NCI-H187 (cell line): ENCODE measurements at places on chromosomes 2 and 18.

GRCh38 chr2:110097506-110098220, 18.0 kb downstream of the MALL start:
- no peak for DNase-seq

GRCh38 chr18:73891572-73892421, 255.8 kb downstream of the FBXO15 start:
- DNase-seq, result no peak

GRCh38 chr2:182391443-182391842, 35.4 kb downstream of the PDE1A start:
- no peak for DNase-seq

DNA sequence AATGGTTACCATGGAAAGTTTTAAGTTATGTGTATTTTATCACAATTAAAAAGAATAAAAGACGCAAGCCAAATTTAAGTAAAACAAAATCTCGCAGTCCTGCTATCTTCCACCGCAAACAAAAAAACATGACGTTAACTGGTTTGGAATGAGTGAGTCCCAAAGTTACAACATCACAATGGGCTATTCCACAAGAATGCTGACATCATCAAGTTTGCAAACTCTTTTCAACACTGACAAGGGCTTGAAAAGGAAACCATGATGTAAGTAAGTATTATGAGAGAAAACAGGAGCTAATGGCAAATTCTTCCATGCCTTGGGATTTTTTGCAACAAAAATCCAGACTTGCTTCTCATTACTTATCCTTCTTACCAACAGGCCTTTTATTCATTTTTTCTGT, 31.1 kb downstream of the SIGLEC15 start:
- no peak for DNase-seq

DNA sequence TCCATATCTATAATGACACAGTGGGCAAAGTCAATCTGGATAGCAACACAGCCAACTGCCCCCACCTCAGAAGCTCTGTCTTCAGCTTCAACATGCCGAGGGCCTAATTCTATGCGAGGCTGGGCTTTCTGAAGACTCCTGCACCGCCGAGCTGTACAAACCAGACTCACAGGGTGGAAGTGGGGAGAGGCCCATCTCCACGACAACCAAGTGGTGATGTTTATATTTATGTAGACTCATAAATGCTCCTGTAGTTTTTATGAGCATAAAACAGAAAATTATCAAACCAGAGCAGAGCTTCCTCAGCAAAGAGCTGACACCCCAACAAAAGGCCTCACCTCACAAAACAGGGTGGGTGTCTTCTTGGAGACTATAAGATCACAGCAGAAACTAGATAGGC, 77.0 kb upstream of the LGALSL start:
- DNase-seq, result no peak

- no peak for DNase-seq
Observed at GRCh38 chr18:22447792-22448191, 30.1 kb upstream of the CTAGE1 start.

- DNase-seq, result no peak
Observed at GRCh38 chr18:2515908-2516625, 55.2 kb downstream of the METTL4 start.

GRCh38 chr18:59057969-59058368, 81.7 kb upstream of the SEC11C start:
- no peak for DNase-seq

- no peak for DNase-seq
Observed at GRCh38 chr2:42132191-42132965, 36.8 kb upstream of the EML4 start.

- no peak for DNase-seq
Observed at GRCh38 chr2:169716238-169716886, 17.3 kb upstream of the KLHL23 start.

DNA sequence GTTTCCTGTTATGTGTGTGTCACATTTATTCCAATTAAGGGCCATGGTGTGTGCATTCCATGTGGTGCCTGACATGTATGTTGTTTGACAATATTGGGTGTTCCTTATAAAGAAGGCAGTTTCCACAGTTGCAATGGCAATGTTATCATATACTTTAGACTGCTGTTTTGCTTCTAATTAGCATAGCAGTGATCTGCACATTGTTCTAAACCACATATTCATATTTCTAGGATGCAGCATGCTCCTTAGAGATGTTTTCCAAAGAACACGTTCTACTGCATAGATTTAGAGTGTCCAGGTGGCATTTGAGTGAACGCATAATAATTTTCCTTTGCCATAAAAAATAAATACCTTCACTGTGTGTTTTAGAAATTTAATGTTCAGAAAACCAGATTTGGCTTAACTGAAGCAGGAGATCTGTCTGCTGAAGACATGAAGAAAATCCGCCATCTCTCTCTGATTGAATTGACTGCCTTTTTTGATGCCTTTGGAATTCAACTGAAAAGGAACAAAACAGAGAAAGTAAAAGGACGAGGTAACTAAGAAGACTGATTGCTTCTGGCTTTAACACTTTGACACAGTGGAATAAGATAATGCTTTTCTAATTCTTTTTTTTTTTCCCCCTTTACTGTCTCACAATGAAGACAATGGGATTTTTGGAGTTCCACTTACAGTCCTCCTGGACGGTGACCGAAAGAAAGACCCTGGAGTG, 143.7 kb downstream of the ARHGAP28 start:
- no peak for DNase-seq

DNA sequence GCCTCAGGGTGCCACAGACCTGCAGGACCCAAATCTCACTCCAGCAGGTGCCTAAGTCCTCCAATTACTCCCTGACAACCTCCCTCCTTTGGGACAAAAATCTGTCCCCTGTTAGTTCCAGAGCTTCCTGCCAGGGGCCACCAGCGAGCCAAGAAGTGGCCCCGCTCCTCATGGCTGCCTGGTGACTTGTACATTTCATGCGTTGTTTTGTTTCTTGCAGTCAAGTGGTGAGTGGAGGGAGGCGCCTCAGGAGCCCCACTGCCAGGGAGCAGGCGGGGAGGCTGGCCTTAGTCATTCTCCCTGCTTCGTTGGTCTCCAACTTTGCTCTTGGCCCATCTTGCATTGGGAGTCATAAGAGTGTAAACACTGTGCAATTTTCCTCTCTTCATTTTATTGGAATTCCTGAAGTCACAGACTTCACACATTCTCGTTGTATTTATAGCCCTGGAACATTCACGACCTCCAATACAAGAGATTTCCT, 81.3 kb downstream of the KCNF1 start:
- no peak for DNase-seq

DNA sequence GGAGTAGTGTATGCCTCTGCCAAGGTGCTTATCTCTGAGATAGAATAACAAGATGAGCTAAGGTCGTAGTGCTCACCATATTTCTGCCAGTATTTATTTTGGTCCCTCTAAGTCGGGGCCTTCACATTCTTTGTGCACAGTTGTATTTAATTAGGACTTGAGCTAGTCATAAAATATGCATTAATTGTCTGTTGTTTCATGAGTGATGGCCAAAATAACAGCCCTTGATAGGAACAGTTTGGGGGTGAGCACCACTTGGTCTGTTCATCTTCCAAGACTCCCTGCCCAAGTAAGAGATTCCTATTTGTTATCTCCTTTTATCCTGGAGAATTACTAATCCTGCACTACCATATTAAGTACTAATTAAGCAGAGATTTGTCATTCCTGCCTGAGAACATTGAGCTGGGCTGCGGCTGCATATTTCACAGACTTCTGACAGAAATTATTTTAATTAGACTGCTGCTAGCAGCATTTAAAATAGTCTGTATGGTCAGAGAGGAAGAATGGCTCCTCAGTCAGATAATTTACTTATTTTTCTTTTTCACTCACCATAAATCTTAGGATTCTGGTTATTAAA, 435.1 kb downstream of the MTX2 start:
- DNase-seq, result no peak
